ENCODE measurements at places on chromosomes 7 and 10.

DNA sequence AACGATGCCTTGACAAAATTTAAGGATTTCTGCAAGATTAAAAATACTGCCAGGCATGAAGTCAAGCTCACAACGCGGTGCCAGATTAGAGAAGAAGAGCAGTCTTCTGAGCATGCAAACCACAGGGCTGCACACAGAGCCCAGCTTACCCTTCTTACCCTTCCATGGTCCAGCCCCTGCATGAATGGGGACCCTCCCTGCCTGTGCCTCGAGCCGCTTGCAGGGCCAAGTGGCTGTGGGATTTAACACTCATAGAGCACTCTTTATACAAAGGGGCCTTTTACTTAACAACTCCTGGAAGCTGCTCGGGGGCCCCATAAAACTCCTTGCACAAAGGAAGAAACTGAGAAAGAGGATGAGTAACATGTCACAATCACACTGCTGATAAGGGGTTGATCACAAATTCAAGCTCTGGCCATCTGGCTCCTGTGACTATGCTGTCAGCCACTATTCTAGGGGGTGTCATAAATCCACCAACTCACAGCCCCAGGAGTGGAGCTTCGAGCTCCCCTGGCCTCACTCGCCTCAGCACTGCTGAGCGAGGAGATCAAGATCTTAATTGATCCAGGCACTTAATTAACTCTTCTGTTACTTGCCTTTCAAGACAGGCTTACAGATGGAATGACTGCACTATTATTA, 514.8 kb downstream of the TNS3 start:
- DNase-seq: peak; percentile 42

- no peak for DNase-seq
Observed at GRCh38 chr10:116490028-116490662, 55.6 kb upstream of the PNLIP start.

GRCh38 chr7:95534796-95535195, 49.1 kb downstream of the ASB4 start:
- DNase-seq: no peak

GRCh38 chr7:134485203-134485602, 26.3 kb upstream of the AKR1B1 start:
- DNase-seq: no peak

GRCh38 chr10:86291616-86292340, 74.8 kb downstream of the GRID1 start:
- peak; percentile 6 for DNase-seq

- DNase-seq: no peak
Observed at GRCh38 chr7:66667023-66667728, 38.5 kb downstream of the KCTD7 start.

- DNase-seq: no peak
Observed at GRCh38 chr10:126876456-126876855, 28.8 kb upstream of the DOCK1 start.

- no peak for DNase-seq
Observed at GRCh38 chr10:14236341-14236740, 94.4 kb downstream of the FRMD4A start.

GRCh38 chr10:85603151-85603940, 763.2 kb downstream of the GRID1 start:
- DNase-seq: no peak

DNA sequence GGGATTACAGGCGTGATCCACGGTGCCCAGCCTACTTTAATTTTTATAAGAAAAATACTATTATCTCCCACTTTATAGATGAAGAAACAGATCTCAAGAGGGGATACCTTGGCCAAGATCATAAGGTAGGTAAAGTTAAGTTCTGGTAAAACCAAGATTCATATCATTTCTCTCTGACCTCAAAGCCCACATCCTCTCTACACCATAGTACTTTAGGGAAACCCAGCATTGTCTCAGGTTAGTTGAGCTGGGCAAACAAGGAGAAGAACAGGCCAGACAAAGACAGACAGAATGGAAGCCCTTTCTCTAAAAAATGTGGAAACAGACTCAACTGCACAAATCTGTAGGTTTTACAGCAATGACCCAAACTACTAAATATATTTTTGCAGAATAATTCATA, 197.7 kb upstream of the FRMD4A start:
- DNase-seq: no peak

DNA sequence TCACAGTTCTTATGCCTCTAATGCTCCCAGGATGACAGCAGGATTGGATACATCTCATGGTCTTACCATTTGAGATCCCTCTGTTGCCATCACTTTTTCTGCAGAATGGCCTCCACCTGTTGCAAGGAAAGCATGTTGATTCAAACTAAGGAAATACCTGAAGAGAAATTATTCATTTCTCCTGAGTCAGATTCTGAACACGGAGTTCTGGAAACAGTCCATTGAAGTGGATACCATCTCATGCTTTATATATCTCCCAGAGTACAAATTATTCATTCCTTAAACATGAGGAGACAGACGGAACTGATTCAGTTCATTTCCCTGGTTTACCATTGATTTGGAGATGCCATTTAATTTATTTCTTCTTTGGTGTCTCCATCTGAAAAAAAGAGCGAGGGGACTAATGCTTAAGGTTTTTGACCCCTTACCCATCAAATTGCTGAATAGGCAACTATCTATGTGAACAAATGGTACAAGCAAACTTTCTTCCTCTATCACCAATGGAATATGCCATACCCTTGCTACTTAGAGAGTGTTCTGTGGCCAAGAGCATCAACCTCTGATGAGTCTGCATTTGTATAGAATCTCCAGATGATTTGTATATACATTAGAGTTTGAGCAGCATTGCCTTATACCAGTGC, 305.0 kb upstream of the LRGUK start:
- no peak for DNase-seq

- no peak for DNase-seq
Observed at GRCh38 chr7:54969208-54969967, 49.4 kb upstream of the EGFR start.

DNA sequence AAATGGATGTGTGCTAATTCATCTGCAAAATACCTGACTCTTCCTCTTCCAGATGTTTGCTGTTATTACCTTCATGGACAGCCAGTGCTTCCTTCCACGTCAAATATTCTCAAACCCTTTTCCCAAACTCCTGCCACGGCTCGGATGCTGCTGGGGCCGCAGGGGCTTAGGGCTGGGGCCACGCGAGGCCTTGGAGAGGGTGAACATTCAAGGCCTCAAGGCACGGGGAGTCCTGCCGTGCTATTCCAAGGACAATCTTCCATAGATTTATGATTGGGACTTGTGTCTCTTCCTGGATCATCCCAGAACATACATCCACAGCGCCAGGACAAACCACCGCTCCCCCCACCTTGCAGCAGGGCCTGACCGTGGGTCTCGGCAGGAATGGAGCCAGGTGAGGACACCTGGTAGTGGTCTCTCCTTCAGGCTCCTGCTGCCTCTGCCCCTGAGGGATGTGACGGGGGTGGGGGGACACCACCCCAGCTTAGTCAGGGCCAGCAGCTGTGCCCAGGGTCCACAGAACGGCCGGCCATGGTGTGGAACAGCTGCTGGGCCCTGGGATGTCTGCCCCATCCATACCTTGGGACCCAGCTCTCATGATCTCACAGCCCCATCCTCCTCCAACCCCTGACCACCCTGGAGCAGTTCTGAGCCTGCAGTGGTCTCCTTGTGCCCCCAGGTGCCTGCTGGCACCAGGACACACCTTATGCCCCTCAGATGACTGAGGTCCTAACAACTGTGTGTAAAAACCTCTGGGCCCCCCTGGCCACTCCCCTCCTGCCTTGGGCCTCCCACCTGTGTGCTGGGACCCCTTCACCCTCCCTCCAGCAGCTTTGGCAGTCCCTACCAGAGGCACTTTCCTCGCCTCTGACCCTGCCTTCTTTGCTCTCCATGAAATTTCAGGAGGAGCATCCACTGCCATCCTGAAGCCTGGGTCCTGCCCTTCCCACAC, 16.7 kb downstream of the VIPR2 start:
- DNase-seq: no peak

DNA sequence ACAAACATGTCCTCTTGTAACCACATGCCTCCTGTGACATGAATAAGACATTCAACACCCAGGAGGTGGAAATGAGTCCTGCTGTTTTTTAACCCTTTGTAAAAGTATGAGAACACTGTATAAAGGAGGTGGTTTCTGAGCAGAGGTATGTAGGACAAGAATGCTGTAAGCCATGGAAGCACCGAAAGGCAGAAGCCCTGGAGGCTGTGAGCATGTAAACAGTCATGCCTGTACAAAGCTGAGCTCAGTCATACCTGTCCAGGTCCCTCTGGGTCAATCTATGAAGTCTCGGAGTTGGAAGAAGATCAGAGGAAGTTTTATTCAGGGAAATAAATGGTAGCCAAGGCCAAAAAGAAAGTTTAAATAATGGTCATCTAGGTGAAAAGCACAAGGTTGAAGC, 34.7 kb upstream of the XPNPEP1 start:
- DNase-seq: no peak

DNA sequence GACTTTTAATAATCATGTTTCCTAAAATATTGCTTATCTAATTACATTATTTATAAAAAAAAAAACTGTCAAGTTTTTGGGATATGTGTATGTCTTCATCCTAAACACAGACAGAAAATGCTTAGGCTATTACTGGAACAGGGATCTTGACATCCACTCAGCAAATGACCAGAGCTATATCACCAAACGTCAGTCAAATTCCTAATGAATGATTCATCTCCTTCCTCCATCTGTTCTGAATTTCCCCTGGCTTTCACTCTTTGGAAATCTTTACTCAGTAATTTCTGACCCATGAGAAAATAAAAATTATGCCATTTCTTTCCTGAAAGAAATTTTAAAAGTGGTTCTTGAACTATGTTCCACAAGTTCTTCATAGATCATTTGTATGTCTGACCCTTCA, 552.4 kb upstream of the KCND2 start:
- no peak for DNase-seq

DNA sequence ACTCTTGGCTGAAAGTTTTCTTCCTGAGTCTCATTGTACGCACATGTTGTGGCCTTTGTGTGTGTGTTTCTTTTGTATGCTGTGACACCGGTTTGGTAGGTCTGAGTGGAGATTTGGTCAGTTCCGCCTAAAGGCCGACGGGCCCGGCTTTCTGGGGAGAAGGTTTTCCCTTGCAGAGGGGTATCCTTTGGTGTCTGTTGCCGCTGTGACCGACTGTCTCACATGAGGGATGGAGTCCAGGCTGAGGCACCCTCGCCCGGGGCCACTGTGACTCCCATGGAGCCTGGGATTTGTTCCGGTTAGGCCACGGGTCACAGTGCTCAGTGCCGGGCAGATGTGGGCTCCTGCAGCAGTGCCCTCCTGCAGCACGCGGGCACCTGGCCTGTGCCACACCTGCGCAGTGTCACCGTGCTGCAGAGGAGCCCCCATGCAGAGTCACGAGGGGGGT, 19.4 kb downstream of the INPP5A start:
- peak; percentile 3 for DNase-seq

DNA sequence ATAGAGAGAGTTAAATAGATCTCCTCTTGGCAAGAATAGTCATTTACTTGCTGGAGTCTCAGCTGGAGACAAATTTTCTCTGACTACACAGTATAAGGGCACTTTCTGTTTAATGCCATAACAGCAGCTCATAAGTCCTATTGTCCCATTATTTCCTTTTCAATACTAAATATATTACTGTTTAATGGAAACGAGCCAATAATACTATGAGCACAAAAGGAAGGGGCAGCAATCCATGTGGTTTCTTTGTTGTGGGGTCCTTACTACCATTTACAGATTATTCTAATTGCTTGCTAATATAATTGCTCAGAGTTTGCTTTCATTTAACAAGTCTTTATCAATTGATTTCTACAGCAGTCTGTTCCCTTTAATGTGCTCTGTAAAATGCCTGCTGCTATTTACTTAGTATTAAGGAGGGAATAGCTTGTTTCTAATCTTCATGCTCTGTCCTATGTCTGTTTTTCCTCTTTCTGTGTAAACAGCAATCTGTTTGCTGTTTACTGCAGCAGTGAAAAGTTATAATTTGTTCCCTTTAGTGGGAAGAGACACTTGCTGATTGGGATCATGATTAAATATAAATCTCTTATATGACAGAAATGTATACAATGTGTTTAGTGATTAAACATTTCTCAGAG, 296.2 kb upstream of the SMIM30 start:
- no peak for DNase-seq

DNA sequence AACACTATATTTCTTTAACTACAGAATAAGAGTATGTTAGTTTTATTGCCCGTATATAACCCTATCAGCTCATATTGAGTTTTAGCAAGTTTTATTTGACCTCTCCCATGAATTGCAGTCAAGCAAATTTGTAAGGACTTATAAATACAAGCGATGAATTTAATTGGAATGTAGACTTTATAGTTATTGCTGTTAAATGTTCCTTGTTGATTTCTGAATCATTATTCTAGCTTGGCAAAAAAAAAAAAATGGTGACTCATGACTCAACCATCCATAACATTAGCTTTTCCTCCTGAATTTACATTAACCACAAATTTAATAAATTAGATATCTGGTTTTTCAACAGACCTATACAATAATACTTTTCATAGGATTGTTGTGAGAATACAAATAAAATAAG, 334.0 kb upstream of the LRRTM3 start:
- DNase-seq: no peak

- DNase-seq: no peak
Observed at GRCh38 chr10:75910032-75910431, 478.6 kb downstream of the LRMDA start.

DNA sequence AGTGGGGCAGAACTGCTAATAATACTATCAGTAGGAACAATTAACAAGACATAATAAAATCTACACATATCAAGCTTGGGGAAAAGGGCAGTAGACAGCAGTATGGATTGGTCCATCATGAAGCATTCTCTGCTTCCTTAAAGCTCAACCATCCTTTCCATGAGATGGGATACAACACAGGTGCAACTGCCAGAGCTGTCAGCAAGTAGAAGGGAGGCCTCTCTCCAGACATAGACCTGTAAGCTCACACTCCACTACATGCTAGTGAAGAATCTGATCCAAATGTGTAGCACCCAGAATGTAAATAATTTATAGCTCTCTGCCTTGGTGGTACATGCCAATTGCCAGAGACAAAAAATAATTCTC, 41.5 kb upstream of the ANAPC16 start:
- DNase-seq: no peak

- no peak for DNase-seq
Observed at GRCh38 chr10:80700252-80700651, 162.6 kb downstream of the SH2D4B start.

DNA sequence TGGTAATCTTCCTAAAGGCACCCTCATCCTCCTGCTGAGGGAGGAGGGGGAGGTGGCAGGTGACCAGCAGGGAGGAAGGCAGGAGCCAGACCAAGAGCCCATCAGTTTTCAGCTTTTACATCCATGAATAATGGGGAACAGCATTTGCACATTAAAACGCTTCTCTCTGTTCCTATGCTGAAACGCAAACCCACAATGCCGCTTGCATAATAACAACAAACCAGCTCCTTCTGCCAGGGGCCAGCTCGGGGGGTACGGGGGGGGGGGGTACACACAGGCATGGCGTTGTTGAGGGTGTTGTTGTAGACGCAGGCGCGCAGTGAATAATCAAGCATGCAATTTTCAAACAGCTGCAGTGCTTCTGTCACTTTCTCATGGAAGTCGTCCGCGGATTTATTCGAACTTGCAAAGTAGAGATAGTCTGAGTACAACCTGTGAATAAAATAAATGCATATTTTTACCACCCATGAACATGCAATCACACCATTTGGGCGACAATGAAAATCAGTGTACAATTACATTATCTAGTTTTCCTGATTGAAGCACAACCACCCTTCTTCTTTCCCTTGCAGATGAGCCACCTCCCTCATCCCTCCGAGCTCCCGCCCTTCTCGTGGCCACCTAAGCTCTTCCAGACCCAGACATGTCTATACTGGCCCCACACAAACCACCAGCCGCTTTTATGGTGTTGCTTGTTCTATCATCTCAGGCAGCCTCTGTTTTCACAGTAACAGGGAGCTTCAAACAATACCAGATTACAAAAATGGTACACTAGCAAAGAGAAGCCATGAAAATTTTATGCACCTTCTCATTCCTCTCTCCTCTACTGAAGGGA, 72.2 kb downstream of the CHST15 start:
- no peak for DNase-seq

Measured in uterus (tissue), 4 donors.